ENCODE measurements at places on chromosomes 11 and 22.

DNA sequence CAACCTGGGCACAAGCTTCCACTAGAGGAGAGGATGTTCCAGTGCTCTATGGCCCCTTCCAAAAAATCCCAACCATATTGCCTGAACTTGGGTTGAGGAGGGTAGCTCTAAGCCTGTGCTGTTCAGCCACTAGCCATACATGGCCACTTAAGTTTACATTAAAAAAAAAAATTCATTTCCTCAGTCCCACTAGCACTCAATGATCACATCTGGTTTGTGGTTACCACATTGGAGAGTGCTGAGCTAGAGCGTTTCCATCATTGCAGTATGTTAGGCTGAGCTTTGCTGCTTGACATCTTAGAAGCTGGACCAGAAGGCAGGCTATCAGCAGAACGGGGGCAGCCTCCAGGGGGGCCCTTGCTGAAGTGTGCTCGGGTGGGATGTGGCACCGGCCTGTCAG lies 43.5 kb upstream of the CYP2D6 start:
- no peak for ATAC-seq

GRCh38 chr11:110077831-110078325 lies 15.3 kb upstream of the ZC3H12C start:
- ATAC-seq = peak; percentile 86

DNA sequence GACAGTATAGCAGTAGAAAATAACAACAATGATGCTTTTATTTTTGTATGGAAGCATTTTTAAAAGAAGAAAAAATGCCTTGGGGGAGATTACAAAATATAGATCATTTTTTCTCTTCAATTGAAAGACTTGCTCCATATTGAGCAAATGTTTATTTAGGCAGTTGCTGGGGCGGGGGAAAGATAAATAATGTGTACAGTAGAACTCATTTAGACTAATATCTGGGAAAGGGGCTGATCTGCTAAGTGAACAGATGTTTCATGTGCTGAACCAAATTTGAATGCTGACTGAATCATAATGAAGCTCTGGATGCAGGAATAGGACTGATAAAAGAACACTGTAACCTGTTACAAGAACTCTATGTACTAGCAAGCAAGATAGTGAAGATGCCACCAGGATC lies 457.1 kb upstream of the TENM4 start:
- ATAC-seq = no peak

DNA sequence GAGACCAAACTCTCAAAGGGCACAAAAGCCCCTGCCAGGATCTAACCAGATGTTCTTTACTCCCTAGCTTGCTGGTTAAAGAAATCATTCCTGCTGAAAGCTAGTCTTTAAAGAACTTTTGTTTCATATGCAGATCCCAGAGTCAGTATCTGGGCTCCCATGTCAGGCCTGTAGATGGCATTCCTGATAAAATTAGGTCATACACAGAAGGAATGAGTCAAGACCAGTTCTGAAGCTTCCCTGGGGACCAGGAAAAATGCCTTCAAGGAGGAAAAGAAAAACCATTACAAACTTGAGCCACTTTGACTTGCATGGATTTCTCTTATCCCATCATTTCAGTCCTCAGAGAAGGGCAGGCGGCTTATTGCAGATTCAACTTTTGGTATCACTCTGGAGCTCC lies 5.9 kb downstream of the DBX1 start:
- ATAC-seq = no peak

- no peak for ATAC-seq
Measured at GRCh38 chr11:111115890-111116289, 129.6 kb upstream of the POU2AF2 start.

DNA sequence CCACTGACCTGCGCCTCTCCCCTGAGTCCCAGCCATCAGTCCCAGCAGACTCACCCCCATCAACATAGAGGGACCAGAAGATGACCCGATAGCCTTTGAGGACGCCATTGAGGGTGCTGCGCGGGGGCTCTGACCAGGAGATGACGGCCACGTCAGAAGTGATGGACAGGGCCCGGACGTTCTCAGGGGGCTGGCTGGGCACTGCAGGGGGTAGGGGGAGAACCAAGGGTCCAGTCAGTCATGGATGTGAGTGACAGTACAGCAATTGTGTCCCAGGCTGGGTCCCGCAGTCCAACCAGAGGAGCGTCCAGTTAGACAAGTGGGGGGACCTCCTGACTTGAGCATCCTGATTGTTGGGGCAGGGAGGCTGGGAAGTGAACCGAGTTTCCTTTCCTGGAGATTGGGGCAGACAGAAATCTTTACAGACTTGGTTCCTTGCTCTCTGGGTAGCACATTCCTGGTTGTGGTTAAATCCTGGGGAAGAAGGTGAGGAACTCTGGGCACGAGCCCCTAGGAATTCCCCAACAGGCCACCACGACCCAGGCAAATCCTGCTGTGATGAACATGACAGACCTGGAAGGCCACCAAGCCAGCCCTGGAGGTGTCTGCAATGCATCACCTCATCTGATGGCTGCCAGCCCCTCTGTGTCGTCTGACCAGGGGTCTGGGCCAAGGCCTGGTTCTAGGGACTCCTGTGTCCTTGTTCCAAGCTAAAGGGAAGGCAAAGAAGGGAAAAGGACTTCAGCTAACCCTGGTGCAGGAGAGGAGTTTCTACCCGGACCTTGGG lies 133.9 kb downstream of the CEP164 start:
- no peak for ATAC-seq

DNA sequence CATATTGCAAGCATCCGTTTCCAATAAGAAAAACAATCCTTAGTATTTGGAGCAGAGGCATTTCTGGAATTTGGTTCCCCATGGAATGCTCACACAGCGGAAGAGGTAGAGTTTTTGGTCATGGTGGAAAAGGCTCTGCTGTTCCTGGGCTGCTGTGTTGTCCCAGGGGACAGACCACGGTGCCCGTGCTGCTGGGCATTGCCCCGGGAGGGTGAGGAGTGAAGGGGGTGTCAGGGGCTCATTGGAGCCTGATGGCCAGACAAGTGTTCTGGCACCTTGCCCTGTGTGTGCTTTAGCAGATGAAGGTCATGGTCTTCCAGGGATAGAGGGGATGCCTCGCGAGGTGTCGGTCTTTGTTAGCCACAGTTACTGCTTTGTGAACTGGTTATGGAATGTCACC lies 61.2 kb downstream of the MPPED1 start:
- no peak for ATAC-seq

DNA sequence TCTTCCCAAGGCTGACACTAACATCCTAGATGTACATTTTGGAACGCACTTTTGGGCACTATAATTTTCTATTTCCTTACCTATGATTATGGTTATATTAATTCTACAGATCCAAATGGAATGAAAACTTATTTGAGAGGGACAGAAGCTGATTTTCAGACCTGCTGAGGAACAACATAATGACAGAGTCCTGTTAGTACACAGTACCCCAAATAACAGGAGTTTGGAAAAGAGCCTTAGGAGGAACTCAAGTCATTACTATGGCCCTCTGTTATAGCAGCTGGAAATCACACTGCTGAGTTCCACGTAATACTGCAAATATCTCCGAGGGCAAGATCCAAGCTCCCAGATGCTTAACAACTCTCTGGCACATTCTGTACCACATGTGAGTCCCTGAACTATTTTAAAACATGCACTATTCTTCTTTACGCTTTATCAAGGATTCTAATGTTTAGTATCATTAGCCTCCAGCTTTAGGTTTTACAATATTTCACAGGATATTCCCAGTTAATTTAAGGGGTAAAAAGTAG lies 1027.7 kb upstream of the CCDC90B start:
- ATAC-seq = no peak

- ATAC-seq = no peak
Measured at GRCh38 chr11:76248210-76248609, 41.9 kb upstream of the WNT11 start.

DNA sequence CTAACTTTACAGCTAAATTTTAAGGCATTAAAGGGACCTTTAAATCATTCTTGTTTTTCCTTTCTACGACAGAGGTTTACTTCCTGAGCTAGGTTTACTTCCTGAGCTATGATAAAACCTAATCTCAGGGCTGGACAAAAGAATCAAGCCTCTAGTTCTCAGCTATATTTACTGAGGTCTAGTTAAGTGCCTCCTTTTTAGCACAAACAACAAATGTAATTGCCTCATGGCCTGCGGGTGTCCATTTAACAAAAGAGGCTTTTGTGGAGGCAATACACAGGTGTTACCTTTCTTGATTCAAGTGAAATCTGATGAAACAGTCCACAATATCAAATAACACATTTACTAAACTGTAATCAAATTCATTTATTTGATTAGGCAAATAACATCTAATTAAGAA lies 67.3 kb downstream of the IMMP1L start:
- no peak for ATAC-seq

DNA sequence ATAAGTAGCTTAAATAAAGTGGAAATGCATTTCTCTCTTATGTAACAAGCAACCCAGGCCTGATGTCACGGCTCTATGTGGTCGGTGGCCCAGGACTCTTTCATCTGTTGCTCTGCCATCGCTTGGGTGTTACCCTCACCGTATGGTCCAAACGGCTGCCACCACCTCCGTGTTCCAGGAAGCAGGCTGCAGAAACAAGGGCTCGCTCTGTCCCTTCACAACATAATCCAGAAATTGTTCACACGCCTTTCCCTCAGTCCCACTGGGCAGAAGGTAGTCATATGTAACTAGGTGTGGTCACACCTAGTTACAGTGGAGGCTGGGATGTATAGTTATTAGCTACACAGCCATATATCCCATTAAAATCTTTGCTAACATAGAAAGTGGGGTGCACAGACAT lies 421.0 kb downstream of the SOX6 start:
- no peak for ATAC-seq

DNA sequence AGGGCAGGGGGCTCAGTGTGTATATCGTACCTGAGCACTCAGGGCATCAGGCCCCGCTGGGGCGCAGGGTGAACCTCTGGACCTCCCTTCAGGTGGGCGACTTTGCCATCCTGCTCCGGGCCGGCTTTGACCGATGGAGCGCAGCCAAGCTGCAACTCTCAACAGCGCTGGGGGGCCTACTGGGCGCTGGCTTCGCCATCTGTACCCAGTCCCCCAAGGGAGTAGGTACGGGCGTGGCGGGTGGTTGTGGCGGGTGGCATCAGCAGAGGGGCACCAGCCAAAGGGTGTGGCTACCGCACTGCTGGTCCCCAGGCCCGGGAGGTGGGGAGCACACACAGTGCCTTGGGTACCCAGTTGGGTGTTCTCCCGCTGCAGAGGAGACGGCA lies 6.3 kb downstream of the SLC39A13 start:
- ATAC-seq = peak; percentile 4

DNA sequence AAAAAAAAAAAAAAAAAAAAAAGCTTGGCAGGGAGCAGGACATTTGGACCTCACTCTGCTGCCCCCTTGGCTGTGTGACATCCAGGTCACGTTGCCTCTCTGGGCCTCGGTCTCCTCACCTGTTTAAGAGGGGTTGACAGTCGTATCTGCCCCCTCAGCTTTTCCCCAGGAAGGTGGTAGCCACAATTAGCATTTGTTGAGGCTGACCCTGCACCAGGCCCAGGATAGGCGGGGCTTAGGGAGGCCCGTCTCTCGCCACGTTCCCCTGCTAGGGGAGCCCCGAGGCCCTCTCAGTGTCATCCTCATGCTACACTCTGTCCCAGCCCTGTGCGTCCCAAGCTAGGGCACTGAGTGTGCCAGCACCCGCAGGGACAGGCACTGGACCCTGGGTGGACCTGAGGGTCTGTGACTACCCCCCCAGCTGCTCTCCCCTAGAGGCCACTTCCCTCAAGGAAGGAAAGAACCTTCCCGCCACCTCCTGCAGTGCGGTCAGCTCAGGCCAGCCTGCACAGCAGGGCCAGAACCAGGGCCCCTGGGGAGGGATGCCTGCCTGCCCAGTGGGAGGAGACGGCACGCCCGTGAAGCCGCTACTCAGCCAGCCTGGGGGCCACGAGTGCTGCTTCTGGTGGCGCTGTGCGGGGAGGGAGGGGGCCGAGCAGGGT lies 38.5 kb upstream of the PPARA start:
- ATAC-seq = no peak

GRCh38 chr22:18979957-18980356 lies 43.9 kb upstream of the PRODH start:
- no peak for ATAC-seq

DNA sequence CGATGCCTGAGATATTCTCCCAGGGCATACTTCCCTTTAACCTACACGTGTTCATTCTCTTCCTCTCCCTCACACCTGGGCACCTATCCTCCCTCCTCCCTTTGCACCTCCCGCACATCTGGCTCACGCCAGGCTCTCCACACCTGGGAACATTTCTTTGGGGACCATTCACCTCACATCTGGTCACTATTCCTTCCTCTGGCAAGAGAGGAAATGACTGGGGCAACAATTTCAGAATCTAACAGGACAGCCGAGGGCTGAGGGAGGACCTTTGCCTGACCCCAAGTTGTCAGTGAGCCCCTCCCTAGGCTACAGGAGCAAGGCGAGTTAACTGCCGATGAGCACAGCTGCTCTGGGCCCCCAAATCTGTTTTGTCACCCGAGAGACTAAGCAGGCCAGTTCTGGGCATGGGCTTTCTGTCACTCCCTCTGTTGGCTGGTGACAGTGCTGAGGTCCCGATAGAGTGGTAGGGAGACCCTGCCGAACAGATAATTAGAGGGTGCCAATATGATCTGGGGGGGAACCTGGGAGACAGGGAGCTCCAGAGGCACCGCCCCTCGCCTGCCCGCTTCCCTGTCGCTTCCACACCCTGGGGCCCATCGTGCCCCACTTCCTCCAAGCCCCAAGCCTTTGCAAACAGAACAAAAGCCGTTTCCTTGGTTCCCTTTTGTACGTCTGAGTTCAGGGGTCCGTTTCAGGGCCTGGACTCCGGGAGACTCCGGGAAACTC lies 45.6 kb downstream of the EIF3F start:
- no peak for ATAC-seq

DNA sequence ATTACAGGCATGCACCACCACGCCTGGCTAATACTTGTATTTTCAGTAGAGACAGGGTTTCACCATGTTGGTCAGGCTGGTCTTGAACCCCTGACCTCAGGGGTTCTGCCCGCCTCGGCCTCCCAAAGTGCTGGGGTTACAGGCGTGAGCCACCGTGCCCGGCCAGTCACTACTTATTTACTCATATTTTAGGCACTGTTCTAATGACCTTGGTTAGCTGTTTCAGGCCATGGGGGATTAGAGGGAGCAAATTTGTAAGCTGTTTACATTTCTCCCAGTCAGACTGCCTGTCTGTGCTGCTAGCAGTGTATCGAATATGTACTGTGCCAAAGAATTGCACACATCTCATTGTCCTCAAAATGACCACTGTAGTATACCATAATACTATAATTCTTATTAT lies 32.7 kb upstream of the PACSIN2 start:
- ATAC-seq = no peak
